CD4-positive, alpha-beta T cell treated with Interferon gamma for 1 hour (primary cell): ENCODE measurements at places on chromosomes 1 and 21.

DNA sequence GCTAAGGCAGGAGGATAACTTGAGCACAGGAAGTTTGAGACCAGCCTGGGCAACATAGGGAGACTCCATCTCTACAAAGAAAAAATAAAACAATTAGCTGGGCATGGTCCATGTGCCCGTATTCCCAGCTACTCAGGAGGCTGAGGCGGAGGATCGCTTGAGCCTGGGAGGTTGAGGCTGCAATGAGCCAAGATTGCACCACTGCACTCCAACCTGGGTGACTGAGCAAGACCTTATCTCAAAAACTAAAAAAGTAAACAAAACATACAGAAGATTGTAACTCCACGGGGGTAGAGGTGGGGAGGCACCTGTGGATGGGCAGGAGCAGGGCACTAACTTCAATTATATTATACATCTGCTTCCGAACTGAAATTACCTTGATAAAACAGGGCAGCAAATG is 4.6 kb downstream of the S100B start:
- no peak for DNase-seq

- no peak for DNase-seq
These were observed 15.7 kb upstream of the IPP start for GRCh38 chr1:45765999-45766792.

DNA sequence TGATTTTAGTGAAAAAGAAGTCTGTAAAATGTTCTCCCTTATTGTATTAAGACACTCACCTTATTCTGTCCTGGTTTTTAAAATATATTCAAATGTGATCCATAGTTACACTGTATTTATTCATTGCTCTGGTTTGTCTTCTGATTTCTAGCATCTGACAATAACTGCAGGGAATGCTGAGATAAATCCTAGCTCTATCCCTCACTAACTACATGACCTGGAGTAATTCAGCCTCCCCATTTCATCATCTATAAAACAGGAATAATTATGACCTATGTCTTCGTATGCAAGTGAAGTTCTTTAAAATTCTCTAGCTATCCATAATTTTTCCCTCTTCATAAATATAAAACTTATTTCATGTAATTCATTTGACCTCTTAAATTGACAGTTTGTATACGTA is 104.0 kb upstream of the ESRRG start:
- no peak for DNase-seq

- no peak for DNase-seq
These were observed 24.9 kb downstream of the ITPKB start for GRCh38 chr1:226714148-226714547.

DNA sequence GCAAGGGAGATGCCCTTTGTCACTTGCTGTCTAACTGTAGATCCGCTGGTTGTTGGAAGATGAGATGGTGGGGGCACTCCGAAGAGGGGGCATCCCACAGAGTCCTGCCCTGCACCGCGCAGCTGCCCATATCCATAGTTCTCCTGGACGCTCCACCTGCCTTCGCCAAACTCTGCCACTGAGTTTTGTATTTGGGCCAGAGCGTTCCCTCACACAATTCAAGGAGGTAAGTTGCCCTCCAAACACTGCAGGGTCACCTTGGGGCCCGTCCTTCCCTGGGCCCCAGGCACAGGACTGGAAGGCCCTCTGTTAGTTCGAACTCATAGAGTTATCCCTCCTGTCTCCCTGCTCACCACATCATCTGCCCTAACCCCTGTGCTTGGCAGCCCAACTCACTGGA is 22.1 kb downstream of the HYI start:
- no peak for DNase-seq

DNA sequence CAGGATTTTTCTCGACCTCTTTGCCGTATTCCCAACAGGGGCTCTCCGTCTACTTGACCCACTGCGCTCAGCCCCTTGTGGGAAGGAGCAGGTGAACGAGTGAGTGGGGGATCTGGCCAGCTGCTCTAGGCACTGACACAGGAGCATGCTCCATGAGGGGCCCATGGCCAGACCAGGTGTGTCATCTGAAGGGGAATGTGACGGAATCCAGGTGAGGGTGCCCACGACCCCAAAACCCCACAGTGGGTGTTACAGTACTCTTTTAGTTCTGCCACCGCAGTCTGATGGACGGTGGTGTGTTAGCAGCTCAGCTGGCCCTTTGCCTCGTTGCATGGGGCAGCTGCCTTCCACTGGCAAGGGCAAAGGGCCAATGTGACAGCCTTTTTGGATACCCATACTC is 601.4 kb upstream of the NCAM2 start:
- DNase-seq, result no peak

DNA sequence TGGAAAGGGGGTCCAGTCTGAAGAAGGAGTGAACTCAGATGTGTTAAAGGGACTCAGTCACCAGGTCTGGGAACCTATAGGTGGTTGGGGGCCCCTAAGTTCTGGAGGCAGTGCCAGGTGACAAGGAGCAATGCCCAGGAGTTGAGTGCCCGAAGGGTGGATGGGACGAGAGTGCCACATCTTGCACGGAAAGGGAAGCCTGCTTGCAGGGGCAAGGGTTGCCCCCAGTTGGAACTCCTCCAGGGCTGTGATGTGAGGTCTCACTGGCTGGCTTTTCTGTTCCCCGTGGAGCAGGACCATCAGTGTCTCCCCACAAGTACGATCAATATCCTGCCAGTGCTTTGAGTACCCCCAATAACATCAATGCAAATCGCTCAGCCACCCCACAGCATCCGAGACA is 107.3 kb downstream of the TOMM20 start:
- DNase-seq, result no peak

DNA sequence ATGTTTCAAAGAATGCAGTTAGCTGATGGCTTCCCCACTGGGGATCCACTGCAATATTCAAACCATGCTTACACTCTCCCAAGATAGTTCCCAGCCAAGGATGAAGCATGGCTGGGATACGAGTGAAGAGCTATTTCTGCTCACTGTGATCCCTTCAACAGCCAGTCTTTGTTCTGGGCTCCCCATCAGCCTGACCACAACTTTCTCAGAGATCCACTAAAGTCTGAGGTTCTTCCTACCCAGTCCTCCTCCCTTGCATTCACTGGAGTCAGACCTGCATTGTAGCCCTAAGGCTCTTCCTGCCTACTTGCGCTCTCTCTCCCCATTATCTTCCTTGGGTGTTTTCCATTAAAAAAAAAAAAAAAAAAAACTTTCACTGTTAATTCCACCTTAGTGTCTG is 101.4 kb downstream of the TTLL7 start:
- no peak for DNase-seq

- no peak for DNase-seq
These were observed 25.5 kb upstream of the F13B start for GRCh38 chr1:197092491-197093023.
